ENCODE measurements at places on chromosomes 2 and 18.

DNA sequence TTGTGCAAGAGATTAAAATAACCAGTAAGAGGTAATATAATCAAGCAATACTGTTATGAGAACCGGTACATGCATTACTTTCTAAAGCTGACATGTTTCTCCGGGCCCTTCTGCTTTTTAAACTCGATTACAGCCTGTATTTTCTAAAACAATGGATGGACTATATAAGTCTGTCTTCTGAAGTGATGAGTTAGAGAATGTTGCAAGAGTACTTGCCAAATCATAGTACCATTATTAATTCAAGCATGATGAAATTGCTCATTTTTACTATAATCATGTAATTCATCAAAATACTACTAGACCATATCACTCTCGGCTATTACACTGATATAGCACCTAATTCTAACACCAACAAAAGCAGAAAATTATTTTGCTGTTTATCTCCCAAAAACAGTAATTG, 1240.3 kb upstream of the ACVR2A start:
- no peak for DNase-seq

GRCh38 chr2:98676742-98677141, 54.2 kb downstream of the MGAT4A start:
- DNase-seq: no peak

DNA sequence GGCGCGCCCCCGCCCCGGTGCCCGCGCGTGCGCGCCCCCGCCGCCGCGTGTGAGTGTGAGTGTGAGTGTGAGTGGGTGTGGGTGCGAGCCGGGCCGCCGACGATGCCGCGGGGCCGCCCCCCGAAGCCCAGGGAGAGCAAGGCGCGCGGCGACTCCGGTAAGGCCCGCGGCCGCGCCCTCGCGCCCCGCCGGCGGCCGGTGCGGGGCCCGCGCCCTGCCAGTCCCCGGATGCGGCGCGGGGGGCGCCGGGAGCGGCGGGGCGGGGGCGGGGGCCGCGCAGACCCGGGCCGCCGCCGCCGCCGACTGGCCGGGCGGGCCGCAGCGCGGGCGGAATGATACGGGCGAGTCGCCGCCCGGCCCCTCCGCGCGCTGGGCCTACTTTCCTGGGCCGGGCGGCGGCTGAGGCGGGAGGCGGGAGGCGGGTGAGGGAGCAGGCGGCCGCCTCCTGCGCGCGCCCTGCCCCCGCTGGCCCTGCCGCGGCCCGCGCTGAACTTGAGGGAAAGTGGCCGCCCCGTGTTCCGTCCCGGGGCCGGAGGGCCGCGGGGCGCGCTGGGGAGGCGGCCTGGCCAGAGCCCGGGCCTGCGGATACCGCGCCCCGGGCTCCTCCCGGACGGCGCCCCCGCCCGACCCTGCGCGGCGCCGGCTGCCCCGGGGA, at the start of gene ZNF236:
TSS of gene ZNF236 (plus strand) at position 52 of the 655 bp plus-strand sequence. CDS start at position 103, 51 bp downstream.
- DNase-seq: peak; percentile 51

- no peak for DNase-seq
These were observed 15.5 kb upstream of the MSH6 start for GRCh38 chr2:47767497-47767844.

GRCh38 chr2:3464401-3465005, 54.8 kb downstream of the ADI1 start:
- DNase-seq: no peak

- DNase-seq: peak; percentile 78
These were observed 6.3 kb upstream of the TEX261 start for GRCh38 chr2:71000780-71001591.

- DNase-seq: no peak
These were observed 16.3 kb upstream of the RAB10 start for GRCh38 chr2:26017464-26018183.

Measured in stimulated activated CD4-positive, alpha-beta T cell treated with anti-CD3 and anti-CD28 coated beads, Interleukin-4, amount 100 ng/mL, for 48 hours (primary cell).